ENCODE measurements at places on chromosomes 7 and 10.

GRCh38 chr10:78981970-78982281 is 86.8 kb upstream of the ZMIZ1 start:
- DNase-seq = no peak

DNA sequence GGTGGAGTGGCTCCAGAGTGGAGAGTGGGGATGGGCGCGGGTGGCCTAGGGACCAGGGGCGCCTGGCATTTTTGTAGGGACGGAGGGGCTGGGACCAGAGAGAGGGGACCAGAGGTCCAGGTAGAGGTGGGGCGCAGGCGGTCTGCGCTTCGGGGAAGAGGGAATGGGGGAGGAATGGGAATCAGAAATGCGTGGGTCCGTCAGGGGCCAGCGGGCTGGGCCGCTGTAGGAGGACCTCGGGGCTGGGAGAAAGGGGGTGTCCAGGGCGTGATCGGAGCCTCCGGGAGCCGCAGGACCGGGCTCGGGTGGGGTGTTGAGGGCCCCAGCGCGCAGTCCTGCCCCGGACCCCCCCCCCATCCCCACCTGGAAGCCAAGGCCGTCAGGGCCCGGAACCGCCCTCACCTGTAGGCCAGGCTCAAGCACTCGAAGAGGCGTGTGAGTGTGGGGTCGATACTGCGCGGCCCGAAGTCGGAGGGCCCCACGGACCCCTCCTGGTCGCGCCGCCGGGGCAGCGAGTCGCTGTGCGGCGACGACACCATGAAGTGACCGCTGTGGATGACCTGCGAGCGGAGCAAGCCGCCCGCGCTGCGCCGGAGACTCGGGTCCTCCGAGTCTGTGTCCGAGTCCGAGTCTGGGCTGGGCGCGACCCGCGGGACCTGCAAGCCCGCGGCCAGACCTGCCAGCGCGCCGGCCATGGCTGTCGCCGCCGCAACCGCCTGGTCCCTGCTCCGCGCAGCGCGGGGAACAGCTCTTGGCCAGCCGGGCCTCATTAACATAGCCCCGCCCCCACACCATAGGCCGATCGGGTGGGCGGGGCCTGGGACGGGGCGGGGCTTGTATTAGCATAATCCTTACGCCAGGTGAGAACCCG is at the start of gene MLXIPL:
Gene MLXIPL (minus strand): TSS at position 725 of the 871 bp plus-strand sequence. CDS start 30 bp downstream, at position 695.
- peak; percentile 40 for DNase-seq

- no peak for DNase-seq
Observed at GRCh38 chr10:86520871-86521677, 518 bp downstream of the WAPL start.

- DNase-seq = no peak
Observed at GRCh38 chr10:49831352-49832035, 69.4 kb upstream of the OGDHL start.

- DNase-seq = no peak
Observed at GRCh38 chr7:44982535-44982923, 3.7 kb upstream of the MYO1G start.

DNA sequence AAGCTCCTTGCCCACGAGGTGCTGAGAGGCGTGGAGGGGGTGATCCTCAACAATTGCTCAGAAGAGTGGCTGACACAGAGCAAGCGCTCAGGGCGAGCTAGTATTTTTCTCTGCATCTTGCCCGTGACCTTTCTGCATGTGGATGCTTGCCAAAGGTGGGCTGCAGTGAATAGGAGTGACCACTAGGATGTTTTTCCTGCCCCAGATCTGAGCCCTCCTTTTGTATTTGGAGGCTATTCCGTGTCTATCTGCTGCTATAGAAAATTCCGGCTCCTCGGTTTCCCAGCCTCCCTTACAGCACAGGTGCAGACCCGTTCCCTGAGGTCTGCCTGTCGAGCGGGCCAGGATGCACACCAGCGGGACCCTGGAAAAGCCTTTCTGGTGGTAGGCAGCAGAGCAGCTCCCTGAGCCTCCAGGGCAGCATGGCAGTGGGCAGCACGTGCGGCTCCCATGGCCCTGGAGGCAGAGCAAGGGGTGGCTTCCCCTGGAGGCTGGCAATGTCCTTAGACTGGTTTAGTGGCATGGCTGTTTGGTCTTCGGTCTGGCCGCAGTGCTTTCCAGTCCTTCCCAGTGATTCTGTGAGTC is 145.1 kb upstream of the PCBD1 start:
- no peak for DNase-seq

GRCh38 chr10:130026670-130027456 is 62.8 kb upstream of the EBF3 start:
- DNase-seq = no peak

- no peak for DNase-seq
Observed at GRCh38 chr7:103731169-103731568, 258.3 kb downstream of the RELN start.

DNA sequence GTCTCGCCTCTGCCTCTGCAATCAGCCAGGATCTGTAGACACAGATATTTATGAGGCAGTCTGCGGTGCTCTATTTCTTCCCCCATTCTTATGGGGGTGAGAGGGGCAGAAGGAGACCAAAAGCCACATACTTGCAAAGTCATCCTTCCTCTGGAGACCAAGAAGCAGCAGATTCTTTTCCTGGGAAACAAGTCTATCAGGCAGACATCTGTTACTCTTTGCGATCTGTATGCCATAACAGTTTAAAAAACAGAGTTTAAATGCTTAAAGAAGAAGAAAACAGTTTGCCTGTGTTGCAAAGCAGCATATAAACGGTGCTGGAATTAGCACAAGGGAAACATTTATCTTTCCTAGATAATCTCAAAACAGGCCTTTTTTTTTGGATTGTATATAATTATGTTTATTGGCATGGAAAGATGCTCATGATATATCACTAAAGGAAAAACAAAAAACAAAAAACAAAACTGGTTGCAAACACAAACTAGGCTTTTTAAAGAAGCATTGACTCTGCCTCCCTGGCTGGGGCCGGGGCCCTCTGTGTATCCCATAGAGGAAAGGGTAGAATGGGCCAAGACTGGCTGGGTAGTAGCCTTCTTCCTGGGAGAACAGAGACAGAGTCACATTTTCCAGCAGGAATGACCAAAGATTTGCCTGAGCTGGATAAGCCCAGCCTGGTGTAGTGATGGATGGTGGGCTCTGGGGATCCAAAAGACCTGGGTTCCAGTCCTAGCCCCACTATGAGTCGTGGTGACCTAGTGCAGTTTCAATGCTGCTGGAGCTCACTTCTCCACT is 50.4 kb downstream of the RGS10 start:
- no peak for DNase-seq

GRCh38 chr10:121059351-121059750 is 208.2 kb downstream of the WDR11 start:
- no peak for DNase-seq

GRCh38 chr7:265192-265997 is 24.6 kb upstream of the FOXL3 start:
- DNase-seq = no peak

DNA sequence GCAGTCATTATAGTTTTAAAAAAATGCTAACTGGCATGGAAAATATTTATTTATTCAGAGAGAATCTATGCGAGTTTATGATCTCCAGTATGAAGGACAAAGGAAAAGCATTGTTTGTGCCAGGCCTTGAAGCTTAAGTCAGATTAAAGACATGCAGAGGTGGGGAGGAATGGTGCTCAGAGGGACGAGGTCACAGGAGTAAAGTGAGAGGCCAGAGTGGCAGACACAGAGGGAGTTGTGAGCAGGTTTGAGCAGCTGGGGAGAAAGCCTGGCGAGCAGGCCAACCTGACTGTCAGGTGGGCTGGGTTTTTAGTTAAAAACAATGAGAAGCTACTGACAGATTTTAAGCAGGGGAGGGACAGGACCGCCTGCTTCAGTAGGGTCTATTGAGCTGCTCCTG is 6.8 kb upstream of the CCNY start:
- DNase-seq = no peak

All from stimulated activated CD8-positive, alpha-beta memory T cell treated with anti-CD3 and anti-CD28 coated beads, Interleukin-2, amount 100 ng/mL, for 1 hour (primary cell).